Fibroblast of the aortic adventitia (primary cell): ENCODE measurements at places on chromosomes 13 and 19. TPM values are rescaled to one million over a fixed set of nuclear protein-coding genes. Genes with fewer than 3 reads are reported as not detected.
A peak's percentile ranks its signal among the peaks of the same experiment; 100 is the strongest.

KLK15 gene
- total RNA-seq, result not detected in 2 replicates

DNA sequence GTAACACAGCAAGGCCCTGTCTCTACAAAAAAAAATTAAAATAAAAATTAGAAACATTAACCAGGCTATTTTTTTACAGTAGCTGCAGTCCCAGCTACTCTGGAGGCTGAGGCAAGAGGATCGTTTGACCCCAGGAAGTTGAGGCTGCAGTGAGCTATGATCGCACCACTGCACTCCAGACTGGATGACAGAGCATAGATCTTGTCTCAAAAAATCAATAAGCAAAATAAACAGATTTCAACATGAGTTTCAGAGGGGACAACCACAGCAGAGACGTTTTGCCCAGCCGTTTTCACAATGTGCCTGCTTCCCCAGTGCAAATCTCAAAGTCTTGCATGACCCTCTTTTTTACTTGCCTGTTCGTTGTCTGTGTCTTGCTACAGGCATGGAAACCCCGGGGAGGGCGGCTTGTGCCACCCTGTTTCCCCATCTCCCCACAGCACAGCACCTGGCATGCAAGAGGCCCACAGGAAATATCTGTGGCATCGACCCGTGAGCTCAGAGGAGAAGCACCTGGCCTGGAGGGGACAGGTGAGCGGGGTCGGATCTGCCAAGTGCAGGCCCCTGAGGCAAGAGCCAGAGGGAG lies 222.0 kb upstream of the ZNF507 start:
- DNase-seq, result no peak

GRCh38 chr13:56586976-56587375 lies 553.7 kb upstream of the PRR20A start:
- no peak for DNase-seq

DNA sequence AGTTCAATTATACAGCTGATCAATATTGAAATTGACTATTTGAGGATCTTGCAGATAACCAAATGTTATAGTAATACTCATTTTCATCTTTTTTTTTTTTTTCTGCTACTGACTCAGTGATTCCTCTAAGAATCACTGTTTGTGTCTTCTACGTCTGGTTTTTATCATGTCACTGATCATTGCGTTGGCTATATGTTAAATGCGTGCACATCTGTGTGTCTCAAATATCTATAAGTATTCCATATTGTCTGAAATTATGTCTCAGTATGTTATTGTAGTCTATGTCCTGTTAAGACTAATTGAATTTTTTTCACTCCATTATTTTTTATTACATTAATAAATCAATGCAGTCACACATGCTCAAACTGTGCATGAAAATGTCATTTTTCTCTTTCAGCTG lies 200.5 kb downstream of the PCDH20 start:
- no peak for DNase-seq

DHX34 gene
- total RNA-seq, result 8.1 and 11.6 TPM in 2 replicates

DNA sequence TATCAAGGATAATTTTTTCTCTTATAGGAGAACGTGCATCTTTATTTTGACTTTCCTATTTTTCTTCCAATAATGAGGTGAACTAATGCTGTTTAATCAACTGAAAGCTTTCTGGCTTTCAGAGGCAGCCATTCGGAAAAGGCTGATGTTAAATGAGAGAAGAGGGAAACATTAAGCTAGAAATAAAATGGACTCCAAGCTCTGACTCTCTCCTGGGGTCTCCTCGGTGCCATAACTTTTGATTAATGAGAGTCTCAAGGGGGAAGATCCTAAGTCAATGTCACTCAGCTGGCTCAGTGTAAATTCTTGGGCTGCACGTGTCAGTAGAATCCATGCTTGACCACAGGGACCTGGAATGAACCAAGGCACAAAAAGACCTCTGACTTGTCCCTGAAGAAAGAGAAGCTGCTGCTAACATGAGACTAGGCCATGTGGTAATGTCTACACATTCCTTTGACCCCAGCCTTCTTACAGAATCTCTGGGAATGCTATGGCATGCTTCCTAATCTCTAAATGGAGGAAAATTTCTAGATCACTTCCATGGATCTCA lies 152.2 kb upstream of the RFC3 start:
- no peak for DNase-seq

DNA sequence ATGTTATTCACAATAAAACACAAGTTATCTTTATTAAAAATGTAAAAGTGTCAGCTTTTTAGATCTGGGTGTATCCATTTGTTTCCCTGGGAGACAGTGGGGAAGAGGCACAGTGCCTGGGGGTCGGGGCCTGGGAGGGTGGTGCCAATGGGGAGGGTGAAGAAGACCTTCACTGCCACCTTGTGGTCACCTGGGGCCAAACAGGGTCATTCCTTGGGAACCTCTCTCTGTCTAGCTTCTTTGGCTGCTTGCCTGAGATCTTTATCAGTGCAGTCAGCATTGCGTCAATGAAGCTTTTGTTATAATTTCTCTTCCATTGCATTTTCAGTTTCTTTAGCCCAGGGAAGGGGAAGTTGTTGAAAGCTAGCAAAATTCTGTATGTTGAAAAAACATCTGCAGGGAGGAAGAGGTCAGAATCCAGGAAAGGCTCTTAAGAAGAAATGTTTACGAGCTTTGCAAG lies 39.1 kb downstream of the PCDH8 start:
- peak; percentile 60 for DNase-seq

PEX11G gene
- total RNA-seq, result 1.6 and 5.4 TPM in 2 replicates

URAD gene
- not detected in 2 replicates for total RNA-seq

- no peak for DNase-seq
These were observed 1.7 kb upstream of the ZNF507 start for GRCh38 chr19:32343550-32344262.

PDX1 gene
- not detected in 2 replicates for total RNA-seq

ADAT3 gene
- total RNA-seq, result 2.6 and 4.2 TPM in 2 replicates

GRCh38 chr13:34627509-34628208 lies 314.4 kb upstream of the NBEA start:
- DNase-seq, result no peak

- no peak for DNase-seq
These were observed 6.9 kb downstream of the THSD1 start for GRCh38 chr13:52399046-52399445.

ZNF112 gene
- total RNA-seq, result 5.8 and 8.7 TPM in 2 replicates

SIGLEC9 gene
- total RNA-seq, result 0.09 TPM in 1 of 2 replicates, not detected in the other

GRCh38 chr19:38745316-38745715 lies 1.0 kb upstream of the CAPN12 start:
- DNase-seq, result no peak

DNA sequence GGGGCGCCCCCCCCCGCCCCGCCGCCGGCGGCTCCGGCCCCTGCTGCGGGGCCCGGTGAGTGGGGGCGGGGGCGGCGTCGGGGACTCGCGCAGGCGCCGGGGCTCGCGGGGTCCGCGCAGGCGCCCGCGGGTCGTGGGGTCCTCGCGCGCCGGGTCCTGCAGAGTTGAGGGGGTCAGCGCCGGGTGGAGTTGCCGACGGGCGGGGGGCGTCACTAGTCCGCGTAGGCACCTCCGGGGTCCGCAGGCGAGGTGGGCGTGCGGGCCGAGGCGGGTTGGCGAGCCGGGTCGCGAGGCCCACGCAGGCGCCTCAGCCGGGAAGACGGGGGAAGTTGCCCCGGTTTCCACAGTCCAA lies 365 bp downstream of the PPP6R1 start:
- no peak for DNase-seq

GRCh38 chr19:19742773-19743172 lies 9.9 kb upstream of the ZNF14 start:
- no peak for DNase-seq

- peak; percentile 18 for DNase-seq
These were observed 48.0 kb upstream of the ADGRE5 start for GRCh38 chr19:14333101-14333871.

FKBP8 gene
- 246 and 2,205 TPM in 2 replicates for total RNA-seq

DAZAP1 gene
- total RNA-seq, result 17.3 and 43.8 TPM in 2 replicates

GRCh38 chr19:362154-362553 lies 17.6 kb upstream of the MIER2 start:
- no peak for DNase-seq

MEIOSIN gene
- not detected in 2 replicates for total RNA-seq

DNA sequence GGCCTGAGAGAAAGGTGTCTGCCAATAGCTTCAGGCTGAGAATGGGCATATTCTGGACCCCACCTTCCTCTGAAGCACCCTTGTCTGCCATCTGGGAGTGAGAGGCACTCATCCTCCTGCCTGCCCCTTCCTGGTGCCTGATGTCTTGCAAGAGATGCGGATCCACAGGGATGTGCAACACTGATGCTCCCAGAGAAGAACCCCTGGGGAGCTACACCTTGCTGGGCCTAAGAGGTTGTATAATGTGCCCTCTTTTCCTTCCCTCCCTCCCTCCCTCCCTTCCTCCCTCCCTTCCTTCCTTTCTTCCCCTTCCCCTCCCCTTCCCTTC lies 34.6 kb downstream of the ADPRHL1 start:
- DNase-seq, result no peak

DNA sequence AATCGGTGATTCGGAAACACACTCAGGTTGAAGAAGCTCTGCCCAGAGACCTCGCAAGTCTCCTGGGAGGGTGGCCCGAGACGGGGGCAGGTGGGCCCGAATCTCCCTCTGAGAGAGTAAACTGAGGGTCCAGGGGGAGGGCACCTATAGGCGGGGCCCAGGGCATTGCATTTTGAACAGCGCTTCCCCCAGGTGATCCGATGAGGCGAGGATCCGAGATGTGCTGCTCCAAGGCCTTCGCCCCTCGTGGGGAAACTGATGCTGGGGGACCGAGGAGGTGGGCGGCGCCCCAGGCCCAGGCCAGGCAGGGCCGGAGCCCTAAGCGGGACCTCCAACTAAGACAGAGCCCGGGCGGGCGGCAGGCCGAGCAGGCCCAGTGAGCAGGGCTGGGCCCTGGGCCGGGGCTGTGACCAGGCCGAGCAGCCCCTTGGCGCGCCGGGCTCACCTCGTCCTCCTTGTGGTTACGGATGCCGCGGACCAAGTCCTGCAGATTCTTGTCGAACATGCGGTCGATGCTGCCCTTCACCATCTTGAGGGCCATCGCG lies 500 bp downstream of the AP3D1 start:
- peak; percentile 10 for DNase-seq

GRCh38 chr19:5205381-5205780 lies 135.2 kb downstream of the PTPRS start:
- no peak for DNase-seq
